ENCODE measurements at places on chromosomes 6 and 20.

GRCh38 chr20:33636776-33637175 is 25.4 kb upstream of the C20orf144 start:
- DNase-seq: no peak

GRCh38 chr20:42255821-42256220 is 637.6 kb upstream of the CHD6 start:
- no peak for DNase-seq

DNA sequence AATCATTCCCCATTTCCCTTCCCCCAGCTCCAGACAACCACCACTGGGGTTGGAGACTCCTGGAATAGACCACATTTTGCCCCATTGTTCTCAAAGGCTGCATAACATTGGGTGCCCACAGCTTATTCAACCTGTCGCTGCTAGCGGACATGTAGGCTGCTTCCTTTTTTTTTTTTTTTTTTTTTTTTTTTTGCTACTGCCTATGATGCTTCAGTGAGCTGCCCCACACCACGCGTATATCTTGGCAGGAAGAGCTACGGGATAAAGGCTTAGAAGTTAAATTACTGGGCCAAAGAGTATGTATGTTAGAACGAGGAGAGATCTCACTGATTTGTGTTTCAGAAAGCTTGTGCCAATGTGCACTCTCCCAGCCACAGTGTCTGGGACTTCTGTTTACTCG is 7.0 kb downstream of the LBP start:
- peak; percentile 3 for DNase-seq

DNA sequence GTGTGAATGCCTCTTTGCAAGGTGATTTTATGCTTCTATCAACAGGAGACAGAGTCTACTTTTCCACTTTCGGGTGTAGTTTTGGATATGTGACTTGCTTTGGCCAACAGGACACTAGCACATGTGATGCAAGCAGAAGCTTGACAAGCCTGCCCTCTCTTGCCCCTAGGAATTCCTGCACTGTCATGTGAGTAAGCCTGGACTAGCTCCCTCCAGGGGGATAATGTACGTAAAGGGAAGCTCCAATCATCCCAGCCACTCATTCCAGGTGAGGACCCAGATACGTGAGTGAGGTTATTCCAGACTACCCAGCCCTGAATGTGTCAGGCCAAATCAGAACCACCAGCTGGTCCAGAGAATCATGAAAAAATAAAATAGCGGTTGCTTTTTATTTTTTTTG is 33.3 kb downstream of the BEND3 start:
- DNase-seq: no peak

DNA sequence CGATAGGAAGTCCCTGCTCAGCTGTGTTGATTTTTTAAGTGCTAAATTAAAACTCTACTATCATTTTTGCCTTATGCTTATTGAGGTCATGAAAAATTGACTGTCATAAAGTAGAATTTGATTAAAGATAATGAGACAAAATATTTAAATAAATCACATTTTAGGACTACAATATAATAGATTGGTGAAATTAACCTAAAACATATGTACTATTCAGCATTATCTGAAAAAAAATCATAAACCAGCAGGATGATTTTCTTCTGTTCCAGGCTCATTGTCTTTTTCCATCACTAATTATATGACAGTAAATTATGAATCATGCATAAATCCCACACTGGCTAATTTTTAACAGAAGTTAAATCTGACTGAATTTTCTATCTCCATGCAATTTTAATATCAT is 373.6 kb upstream of the NRSN1 start:
- DNase-seq: no peak

DNA sequence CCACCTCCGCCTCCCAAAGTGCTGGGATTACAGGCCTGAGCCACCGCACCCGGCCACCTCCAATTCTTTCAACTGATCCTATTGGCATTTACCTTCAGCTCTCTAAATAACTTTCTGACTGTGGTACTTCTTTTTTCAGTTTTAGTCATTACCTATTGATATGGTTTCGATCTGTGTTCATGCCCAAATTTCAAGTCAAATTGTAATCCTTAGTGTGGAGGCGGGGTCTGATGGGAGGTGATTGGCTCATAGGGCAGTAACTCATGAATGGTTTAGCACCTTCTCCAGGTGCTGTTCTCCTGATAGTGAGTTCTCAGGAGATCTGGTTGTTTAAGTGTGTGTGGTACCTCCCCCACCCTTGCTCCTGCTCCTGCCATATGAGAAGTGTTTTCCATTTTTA is 140.9 kb downstream of the LPA start:
- DNase-seq: no peak

GRCh38 chr20:58406422-58407001 is 17.5 kb downstream of the VAPB start:
- DNase-seq: no peak

DNA sequence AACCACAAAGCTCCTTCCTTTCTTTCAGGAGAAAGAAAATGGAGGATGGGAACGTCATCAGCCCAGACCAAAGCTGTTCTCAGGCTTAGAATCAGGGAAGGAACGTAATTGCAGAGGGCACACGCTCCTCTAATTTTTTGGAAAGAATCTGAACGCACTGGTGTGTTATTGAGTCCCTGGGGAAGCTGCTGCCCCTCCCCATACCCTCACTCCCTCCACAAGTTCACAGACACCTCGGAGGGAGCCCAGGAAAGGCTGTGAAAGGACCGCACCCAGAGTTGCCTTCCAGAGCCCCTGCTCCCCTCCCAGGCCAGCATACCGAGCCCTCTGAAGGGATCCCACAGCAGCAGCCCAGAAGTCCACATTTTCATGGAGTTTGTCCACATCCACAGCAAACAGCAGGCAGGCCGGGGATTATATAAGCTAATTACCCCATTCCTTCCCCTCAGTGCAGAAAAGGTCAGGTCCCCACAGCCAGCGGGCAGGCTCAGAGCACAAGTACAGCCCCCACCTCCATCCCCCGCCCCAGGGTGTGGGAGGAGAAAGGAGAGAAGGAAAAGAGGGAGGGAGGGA is 53.7 kb downstream of the ANKRD60 start:
- DNase-seq: no peak

DNA sequence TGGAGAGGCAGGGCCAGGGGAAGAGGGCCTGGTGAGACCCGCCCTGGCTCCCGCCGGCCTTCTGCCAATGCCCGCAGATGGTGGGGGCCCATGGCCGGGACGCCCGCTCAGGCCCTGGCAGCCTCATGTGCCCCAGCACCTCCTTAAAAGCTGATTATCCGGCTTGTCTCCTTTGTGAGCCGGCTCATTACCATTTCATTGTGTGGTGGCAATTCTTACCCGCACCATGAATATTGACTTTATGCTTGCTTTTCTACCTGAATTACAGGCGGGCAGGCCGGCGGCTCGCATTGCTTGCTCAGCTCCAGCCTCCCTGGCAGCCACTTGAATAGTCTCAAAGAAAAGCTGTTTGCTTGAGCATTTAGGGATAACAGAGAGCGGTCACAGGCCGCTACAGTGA is 120.0 kb upstream of the JAG1 start:
- no peak for DNase-seq

GRCh38 chr20:62748311-62748710 is 39.7 kb downstream of the NTSR1 start:
- DNase-seq: no peak

DNA sequence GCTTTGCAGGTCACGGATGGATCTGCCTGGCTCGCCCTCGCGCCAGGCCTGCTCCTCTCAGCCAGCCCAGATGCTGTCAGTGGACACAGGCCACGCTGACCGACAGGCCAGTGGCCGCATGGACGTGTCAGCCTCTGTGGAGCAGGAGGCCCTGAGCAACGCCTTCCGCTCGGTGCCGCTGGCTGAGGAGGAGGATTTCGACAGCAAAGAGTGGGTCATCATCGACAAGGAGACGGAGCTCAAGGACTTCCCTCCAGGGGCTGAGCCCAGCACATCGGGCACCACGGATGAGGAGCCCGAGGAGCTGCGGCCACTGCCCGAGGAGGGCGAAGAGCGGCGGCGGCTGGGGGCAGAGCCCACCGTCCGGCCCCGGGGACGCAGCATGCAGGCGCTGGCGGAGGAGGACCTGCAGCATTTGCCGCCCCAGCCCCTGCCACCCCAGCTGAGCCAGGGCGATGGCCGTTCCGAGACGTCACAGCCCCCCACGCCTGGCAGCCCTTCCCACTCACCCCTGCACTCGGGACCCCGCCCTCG is 19.6 kb downstream of the TTBK1 start:
- DNase-seq: no peak

DNA sequence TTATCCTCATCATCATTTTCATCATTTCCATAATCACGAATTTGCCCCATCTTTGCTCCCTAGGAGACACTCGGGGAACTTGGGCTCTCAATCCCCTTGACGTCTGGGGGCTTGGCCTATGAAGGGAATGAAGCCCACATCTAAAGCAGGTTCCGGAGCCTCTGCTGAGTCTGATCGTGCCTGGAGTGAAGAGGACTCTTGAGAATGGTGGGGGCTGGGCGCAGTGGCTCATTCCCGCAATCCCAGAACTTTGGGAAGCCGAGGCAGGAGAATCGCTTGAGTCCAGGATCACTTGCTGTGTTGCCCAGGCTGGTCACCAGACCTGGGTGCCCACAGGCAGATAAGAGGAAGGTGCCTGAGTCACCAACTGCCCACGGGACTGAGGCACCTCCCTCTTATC is 114.5 kb downstream of the SYCP2 start:
- DNase-seq: no peak

DNA sequence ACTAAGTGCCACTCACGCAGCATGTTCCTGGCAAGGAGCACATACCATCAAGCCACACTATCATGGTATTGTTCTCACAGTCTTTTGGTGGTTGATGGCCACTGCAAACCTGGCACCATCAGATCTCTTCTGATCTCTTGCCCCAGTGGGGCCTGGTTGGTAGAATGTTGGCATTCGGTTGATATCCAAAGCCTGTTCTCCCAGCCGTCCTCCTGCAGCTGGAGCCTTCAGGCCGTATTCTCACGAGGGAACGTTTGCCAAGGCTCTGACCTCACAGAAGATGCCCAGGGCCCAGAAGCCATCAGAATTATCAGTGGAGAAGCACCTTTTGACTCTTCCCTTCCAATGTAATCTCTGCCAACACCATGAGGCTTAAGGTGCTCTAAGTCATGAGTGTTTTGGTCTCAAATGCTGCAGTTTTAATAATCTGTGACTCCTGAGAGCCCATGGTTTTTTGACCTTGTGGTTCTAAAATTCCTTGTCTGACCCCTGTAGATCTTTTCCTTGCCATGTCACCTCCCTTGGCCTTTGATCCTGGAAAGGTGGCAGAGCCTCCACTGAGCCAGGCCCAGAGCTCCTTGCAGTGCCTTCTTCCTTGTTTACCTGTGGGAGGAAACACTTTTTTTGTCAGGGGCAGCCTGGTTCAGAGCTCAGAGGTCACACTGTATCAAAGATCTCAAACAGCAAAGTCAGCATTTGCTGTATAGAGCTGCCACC is 27.8 kb downstream of the POFUT1 start:
- no peak for DNase-seq

- no peak for DNase-seq
Observed at GRCh38 chr6:125510405-125510804, 208.6 kb upstream of the HDDC2 start.

GRCh38 chr6:7260291-7261031 is 52.5 kb downstream of the SSR1 start:
- DNase-seq: no peak

DNA sequence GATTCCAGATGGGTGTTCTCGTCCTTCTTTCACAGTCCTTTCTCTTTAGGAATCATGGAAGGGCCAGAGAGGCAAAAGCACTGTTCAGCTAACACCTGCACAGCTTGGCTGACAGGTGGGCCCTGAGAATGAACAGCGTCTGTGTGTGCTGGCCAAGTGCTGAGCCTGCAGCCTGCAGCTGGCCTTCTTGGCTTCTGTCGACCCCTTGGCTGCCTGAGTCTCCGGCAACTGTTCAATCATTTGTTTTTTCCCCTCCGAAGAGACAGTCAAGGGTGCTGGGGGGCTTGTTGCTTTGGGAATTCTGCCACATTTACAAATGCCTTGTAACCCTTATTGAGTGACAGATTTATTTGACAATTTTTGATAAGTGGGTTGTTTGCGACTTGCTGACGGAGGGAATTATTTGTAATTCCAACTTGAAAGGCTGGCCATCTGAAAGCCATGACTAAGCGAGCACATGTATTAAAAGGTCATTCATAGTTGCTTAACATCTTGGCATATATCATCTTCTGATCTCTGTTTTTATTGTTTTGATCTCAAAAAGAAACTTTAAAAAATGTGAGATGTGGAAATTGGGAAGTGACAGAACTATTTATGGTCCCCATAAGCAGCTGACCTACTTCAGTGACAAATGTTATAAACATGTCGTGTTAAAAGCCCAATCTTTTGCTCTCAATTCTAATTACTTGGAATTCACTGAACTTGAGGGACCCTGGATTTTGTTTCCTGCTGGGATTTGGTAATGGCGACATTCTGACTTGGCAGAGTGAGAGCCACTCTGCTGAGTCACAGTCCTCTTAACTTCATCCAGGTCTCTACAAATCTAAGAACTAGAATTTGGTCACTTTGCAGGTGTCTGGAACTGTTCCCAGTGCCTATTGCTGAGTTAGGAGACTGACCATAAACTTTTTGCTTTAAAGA is 41.9 kb upstream of the FERMT1 start:
- DNase-seq: no peak

DNA sequence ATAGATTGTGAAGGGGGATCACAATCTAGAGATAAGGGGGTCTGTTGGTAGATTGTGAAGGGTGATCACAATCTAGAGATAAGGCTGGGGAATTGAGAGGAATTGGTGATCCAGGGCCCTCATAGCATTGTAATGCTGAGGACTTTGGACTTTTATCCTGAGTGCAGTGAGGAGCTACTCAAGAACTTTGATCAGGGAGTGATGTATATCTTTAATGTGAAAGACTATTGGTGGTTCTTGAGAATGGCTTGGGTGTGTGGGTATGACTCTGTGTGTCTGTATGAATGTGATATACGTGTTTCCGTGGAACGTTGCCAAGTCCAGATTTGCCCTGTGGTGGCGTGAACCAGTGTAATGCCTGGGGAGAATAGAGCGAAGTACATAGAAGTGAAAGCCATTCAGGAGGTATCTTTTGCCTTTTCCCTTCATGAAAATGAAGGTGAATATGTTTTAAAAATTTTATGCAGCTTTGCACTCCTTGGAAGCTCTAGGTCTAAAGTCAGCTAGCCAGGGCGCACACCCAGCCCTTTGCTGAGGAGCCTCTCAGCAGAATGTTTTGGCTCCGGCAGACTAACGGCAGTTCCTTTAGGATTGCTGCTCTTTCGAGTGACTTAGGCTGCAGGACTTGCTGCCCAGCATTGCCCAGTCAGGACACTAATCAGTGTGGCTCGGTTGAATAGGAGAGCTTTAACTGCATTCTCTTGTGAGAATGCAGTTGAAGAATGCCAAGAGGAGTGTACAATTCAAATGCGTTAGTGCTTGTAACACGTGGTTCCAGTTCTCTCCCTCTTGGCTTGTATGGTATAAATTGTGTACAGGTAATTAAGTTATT is 3.5 kb downstream of the ZFAND3 start:
- DNase-seq: peak; percentile 66

GRCh38 chr6:31042806-31043205 is 32.5 kb downstream of the MUC22 start:
- peak; percentile 51 for DNase-seq

DNA sequence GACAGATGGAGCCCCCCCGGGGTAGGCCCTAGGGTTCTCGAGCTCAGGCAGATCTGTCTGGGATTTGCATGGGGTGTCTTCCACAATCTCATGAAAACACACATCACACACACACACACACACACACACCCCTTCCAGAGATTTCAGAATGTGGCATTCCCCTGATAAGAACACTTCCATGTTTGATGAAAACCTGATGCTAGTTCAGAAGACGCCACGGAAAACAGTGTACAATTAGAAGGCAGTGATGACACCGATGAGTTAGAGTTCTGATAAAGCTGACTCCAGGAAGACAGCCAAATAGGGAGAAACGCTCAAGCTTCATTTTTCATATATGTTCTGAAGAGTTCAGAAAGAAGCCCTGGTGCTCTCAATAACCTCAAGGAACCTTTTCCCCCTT is 438.7 kb upstream of the JARID2 start:
- no peak for DNase-seq

- DNase-seq: no peak
Observed at GRCh38 chr6:170046791-170047626, 243.9 kb downstream of the DLL1 start.

Measured in HAP-1 (cell line).